Stimulated activated CD8-positive, alpha-beta memory T cell treated with anti-CD3 and anti-CD28 coated beads, Interleukin-4, amount 100 ng/mL, for 24 hours (primary cell): ENCODE measurements at places on chromosomes 5 and 9.

- DNase-seq, result no peak
Observed at GRCh38 chr5:73895471-73895870, 269.5 kb downstream of the ARHGEF28 start.

- no peak for DNase-seq
Observed at GRCh38 chr5:92945605-92946097, 635.4 kb downstream of the NR2F1-AS1 start.

DNA sequence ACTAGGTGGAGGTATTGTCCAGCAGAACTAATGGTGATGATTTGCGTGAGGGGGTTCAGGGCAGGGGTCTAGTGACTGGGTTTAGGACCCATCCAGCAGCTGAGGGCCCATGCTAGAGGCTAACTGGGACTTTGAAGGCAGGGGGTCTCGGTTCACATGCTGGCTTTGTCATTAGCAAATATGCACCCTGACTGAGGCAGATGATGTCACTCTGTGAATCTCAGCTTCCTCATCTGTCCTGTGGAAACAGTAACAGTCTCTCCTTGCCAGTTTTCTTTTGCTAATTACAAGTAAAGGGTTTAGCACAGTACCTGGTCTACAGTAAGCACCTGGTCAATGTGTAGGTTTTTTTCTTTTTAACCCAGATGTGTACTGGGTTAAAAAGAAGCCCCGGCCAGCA lies 5.2 kb downstream of the SH2D3C start:
- no peak for DNase-seq

GRCh38 chr9:70492319-70492777 lies 77.9 kb upstream of the KLF9 start:
- DNase-seq, result no peak

GRCh38 chr5:71887680-71888079 lies 168.6 kb downstream of the CARTPT start:
- no peak for DNase-seq

DNA sequence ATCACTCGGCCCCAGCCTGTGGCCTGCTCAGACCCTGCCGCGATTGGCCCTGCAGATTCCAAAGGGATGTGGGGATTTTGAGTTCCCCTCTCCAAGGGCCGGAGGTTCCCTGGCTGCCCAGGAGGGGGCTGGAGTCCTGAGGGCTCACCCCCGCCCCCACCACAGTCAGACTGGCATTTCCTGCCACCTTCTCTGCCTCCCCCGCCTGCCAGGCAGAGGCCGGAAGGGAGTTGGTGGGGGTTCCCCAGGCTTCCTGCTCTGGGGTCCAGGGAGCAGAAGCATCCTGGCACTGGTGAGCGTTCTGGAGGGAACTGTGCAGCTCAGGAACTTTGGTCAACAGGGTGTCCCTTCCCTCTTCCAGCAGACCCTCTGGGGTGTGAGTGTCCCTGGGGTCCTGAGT lies 70.6 kb downstream of the RXRA start:
- no peak for DNase-seq

GRCh38 chr5:66639037-66639436 lies 42.8 kb downstream of the MAST4 start:
- DNase-seq, result no peak

DNA sequence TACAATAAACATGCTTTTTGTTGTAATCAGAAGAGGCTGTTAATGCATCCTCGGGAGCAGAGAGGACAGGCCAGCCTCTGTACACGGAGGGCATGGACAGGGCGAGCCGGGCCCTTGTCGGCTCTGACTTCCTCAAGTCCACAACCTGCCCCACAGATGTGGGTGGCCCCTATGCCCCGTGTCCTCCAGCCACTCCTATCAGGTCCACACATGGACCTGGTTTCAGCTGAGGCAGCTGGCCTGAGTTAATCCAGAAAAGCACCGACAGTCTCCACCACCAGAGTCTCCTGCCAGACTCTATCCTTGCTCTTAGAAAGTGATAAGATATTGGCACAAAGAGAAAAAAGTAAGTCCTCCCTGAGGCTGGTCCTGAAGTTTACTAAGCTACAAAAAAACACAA lies 52.4 kb upstream of the PHYKPL start:
- no peak for DNase-seq
